ENCODE measurements at places on chromosomes 7 and 10.

GRCh38 chr7:150898475-150899011, 46.2 kb downstream of the AOC1 start:
- peak; percentile 44 for DNase-seq

DNA sequence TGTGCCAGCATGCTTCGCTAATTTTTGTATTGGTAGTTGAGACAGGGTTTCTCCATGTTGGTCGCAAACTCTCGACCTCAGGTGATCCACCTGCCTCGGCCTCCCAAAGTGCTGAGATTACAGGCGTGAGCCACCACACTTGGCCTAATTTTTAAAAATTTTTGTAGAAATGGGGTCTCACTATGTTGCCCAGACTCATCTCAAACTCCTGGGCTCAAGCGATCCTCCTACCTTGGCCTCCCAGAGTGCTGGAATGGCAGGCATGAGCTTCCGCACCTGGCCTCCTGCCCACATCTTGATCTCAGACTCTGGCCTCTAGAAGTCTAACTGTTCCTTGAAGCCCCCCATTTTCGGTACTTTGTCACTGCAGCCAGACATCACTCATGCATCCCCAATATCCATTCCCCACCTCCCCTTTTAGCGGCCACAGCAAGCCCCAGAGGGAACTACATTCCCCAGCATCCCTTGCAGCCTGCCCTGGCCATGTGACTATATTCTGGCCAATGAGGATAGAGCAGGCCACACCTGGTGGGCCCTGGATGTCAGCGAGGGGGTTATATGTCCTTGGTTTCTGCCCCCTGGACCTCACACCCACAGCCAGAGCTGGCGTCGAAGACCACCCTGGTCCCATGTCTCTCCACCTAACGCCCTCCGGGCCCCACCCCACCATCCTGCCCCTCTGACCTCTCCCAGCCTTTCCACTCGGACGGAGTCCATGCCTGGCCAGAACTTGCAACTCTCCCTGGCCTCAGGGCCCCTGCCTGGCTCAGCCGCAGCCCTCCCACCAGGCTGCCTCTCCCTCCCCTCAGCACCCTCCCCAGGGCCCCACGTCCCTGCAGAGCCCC, 33.8 kb downstream of the MICALL2 start:
- no peak for DNase-seq

GRCh38 chr10:124009231-124010015, 84.0 kb downstream of the CHST15 start:
- DNase-seq: no peak

GRCh38 chr10:110500515-110500905, 2.8 kb downstream of the DUSP5 start:
- DNase-seq: no peak

- DNase-seq: no peak
These were observed 42.8 kb upstream of the MKLN1 start for GRCh38 chr7:131284702-131285419.

DNA sequence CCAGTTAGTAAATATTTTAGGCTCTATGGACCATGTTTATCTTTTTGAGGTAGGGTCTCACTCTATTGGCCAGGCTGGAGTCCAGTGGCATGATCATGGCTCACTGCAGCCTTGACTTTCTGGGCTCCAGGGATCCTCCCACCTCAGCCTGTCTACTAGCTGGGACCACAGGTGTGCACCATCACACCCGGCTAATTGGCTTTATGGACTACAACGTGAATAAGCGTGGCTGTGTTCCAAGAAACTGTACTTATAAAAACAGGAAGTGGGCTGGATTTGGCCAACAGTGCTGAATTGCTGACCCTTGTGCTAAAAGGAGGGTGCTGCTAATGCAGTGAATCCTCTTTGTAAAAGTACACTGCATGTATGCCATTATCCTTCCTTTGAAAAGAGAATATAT, 111.7 kb upstream of the CDK13 start:
- no peak for DNase-seq

DNA sequence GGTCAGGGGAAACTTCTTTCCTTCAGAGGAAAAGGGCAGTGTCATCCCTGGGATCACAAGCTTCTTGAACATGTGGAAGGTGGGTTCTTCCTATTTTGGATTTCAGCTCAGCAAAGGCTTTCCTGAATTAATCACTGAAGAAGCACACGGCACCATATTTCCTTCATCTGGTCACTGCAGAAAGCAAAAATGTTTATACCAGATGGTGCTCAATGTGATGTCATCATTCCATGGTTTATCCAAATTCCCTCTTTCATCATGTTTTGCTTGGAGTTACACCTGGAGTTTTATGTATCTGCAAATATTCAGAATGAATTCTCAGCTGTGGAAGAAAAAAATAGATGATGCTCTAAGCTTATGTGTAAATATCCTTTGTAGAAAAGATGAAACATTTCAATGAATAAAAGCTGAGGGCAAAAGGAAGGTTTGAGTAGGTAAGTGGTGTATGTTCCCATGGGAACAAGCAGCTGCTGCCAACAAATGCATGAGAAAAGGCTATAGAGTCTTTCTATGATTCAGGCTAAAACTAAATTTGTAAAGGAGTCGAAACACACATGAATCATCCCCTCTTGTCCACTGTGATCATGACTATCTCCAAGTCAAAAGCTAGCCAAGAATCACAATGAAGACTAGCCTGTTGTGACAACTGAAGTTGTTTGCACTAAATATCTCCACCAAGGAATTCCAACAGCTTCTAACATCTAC, 26.9 kb upstream of the BPGM start:
- no peak for DNase-seq

- peak; percentile 58 for DNase-seq
These were observed 534 bp downstream of the UBE3C start for GRCh38 chr7:157139111-157139809.

DNA sequence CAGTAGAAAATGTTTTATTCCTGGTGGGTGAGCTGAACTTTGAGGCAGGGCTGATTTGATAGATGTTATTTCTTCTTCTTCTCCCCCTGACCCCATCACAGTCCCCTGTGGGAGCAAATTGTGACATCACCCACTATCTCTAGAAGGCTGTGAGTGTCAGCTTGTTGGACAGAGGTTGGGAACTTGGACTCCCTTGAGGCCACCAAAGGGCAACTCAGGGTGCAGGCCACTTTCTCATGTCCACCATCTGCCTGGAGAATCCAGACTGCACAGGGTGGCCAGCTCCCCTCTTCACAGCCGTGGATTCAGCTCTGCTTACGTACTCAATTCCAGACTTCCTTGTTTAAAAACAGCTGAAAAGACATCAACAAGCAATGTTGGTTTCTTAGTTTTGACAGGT, 103.0 kb downstream of the LRRC18 start:
- DNase-seq: no peak

DNA sequence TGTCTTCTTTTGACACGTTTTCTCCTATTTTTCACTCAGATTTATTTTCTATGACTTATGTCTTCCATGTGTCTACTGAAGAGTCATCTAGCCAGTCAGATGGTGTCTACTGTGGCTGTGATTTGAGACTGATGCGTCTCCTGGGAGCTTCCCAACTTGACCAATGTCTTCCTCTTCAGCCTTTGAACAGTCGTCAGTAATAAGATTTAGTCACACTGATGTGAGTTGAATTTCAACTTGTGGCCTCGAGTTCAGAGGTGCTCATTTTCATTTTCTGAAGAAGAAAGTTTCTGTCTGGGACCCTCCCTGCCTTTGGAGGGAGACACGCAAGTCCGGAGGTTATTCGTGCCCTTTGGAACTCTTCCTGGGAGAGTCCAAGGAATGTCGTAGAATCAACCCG, 221.9 kb upstream of the INHBA start:
- no peak for DNase-seq

- no peak for DNase-seq
These were observed 487.2 kb downstream of the RPS24 start for GRCh38 chr10:78520737-78521430.

- no peak for DNase-seq
These were observed 28.6 kb upstream of the DMBT1 start for GRCh38 chr10:122531939-122532338.

DNA sequence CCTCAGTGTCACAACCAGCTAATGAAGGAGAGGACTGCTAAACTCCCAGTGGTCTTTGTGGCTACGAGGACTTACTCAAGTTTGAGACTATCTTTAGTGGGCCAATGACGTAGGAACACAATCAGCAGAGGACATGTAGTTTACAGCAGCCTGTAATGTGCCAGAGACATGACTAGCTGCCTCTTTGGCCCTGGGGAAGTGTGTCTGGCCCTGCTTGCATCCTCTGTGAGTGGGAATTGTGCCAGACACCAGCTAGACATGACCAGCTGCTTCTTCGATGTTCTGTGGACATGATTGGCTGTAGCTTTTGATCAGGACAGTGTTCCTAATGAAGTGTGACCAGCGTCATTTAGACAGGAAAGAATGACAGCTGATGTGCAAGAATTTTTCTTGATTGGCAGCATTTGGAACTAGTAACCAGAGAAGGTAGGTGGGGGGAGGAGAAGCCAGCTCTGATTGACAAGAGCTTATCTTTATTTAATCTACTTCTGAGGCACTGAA, 141.7 kb downstream of the AUTS2 start:
- DNase-seq: no peak

DNA sequence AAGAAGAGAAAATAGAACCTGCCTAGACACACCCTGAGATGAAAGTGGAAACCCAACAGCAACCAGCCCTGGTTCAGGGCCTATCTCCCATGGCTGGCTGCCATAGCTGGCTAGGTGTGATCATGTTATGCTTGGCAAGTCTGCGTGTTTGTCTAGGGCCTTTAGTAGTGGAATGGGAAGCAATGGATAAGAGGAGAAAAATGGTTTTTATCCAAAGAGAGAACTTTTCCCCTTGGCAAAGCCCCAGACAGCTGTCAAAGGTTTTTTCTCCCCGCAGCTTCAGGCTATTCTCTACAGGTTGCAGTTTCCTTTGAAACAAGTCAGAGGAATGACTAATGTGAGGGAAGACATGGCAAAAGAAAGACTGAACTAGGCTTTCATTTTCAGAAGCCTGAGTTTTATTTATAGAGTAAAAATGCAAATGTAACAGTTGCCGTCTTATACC, 161.5 kb downstream of the SEMA3D start:
- DNase-seq: no peak

DNA sequence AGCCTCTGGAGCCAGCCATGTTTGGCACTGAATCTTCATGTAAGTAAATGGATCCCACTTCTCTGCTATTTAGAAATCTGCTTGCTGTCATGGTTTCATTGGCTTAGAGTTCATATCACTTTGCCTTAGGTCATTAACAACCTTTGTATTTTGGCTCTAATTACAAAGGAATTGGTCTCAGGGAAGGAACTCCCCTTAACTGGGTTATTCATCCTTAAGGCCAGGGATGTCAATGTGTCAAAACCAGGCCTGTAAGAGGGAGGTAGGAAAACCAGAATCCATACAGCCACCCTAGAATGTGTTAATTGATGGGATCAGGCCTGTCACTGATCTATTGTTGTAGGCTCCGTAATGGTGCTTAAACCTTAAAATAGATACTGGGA, 67.3 kb downstream of the ST7 start:
- no peak for DNase-seq

DNA sequence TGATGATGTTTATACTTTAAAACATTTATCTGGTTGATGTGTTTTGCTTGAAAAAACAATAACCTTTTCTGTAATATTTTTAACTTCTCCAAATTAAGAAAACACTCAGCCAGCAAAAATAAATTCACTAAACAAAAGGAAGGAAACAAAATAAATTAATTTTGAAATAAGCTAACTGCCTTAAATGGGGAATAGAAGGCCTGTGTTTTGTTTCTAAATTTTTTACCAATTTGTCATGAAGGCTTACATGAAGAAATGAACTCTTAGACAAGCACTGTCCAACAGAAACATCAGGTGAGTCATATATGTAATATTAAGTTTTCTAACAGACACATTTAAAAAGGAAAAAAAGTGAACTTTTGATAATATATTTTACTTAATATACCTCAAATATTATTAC, 68.5 kb downstream of the LRRN3 start:
- no peak for DNase-seq

DNA sequence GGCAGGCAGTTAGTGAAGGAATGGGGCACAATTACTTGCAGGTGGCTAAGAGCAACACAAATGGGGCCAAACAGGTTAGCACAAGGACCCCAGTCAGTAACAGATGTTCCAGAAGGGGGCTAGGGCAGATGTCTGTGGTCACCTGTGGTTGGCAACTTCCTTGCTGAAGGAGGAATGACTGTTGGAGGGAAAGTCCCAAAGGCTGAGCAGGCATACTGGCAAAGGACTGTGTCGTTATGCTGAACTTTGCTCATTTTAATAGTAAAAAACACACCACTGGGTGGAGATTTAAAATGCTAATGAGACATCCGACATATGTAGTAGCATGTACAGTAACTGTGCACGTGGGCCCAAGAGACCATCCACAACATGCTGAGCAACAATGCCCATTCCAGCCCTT, 511.6 kb downstream of the CALN1 start:
- no peak for DNase-seq

DNA sequence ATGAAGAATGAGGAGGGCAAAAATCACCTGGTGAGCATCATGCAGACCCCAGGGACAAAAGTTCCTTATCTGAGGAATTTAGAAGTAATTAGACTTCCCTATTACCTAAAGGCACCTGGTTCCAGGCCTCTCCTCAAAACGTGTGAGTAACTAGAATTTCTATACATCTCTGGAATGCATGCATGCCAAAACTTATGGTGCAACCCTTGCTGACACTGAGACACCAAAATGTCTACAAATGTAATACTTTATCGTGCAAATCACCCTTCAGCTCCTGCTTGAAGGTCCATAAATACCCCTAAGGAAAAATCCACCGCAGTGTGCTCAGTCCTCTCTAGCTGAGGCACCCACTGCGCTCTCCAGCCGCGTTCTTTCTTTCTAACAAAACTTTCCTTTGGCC, 84.2 kb downstream of the PAXIP1 start:
- no peak for DNase-seq

GRCh38 chr7:34184466-34184865, 279.1 kb downstream of the BMPER start:
- DNase-seq: no peak

DNA sequence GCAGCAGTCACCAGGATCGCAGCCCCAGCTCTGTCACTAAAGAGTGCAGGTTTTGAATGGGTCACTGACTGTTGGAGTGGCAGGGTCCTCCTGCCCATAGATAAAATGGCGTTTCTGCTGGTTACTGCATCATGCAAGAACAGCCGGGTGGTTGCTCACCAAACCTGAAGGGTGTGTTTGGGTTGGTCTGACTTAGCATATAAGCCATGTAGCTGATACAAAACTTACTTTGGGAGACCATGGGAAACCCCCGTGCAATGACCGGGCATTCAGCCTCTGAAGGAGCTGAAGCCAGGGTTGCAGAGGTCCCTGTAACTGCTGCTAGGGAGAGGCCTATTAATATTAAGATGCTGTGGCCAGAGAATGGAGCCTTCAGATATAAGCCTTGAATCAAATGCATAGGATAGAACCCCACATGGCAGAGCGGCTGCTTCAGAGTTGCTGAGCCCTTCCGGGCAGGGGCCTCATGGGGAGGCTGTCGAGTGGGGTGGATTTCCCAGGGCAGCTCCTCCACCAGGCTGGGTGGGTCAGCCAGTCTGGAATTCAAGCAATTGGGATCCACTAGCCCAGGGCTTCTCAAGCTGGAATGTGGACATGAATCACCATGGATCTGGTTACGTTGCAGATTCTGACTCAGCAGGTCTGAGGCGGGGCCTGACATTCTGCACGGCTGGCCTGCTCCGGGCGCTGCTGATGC, 70.9 kb upstream of the CTBP2 start:
- DNase-seq: no peak

- DNase-seq: no peak
These were observed 47.9 kb downstream of the RSU1 start for GRCh38 chr10:16769331-16769730.
